Kidney glomerular epithelial cell (primary cell): ENCODE measurements at places on chromosomes 6 and 20.

GRCh38 chr20:63223121-63223825, 7.3 kb upstream of the YTHDF1 start:
- no peak for DNase-seq

GRCh38 chr20:25865715-25866656, 169.3 kb upstream of the ZNF337 start:
- DNase-seq = peak; percentile 30

- DNase-seq = no peak
Observed at GRCh38 chr6:108768166-108768555, 80.1 kb upstream of the ARMC2 start.

- DNase-seq = no peak
Observed at GRCh38 chr6:148855744-148856143, 108.9 kb downstream of the UST start.

GRCh38 chr6:11233673-11234573, 1.5 kb upstream of the NEDD9 start:
- no peak for DNase-seq

DNA sequence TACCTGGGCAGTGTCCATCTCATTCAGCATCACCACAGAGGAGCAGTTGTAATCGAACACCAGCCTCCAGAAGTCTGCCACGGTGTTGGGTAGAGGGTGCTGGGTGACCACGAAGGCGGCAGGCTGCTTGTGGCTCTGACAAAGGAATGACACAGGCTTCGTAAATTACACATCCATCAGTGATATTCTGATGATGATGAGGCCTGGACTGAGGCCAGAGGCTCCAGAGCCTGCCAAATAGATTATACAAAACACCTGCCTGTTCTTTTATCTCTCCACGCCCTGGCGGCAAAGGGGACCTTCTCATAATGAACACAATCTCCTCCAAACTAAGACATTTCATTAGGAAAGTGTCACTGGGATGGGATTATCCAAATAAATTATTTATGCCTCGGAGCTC, 480.2 kb upstream of the CHD6 start:
- no peak for DNase-seq

GRCh38 chr20:45507011-45507820, 8.2 kb downstream of the SPINT3 start:
- DNase-seq = no peak

- no peak for DNase-seq
Observed at GRCh38 chr20:44102582-44102981, 84.4 kb downstream of the JPH2 start.

DNA sequence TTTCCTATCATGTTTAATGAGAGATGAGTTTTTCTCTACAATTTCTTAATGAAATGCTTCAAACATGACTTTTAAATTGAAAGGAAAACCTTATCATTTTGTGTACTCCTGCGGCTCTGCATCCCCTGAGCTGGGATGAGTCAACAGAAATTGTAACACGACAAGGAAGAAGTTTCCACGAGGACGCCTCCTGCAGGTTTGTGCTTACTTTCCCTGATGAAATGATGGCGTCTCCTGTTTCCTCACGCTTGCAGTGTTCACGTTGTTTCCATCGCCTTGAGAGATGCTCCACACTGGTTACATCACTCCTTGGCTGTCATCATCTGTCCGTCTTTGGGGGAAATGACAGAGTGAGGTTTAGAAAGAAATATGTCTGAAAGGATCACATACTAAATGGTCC, 233.7 kb upstream of the ZFP64 start:
- no peak for DNase-seq

DNA sequence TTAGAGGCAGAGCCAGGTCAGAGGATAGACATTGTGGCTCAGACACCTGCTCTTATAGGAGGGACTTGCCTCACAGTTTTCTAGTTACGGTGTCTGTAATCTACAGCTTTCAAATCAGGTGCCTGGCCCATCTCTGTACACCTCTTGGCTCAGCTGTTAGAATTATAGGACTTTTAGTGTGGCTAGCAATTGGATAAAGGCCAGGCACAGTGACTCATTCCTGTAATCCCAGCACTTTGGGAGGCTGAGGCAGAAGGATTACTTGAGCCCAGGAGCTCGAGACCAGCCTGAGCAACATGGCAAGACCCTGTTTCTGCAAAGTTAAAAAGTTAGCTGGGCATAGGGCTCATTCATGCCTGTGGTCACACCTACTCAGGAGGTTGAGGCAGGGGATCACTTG, 20.0 kb downstream of the BRPF3 start:
- no peak for DNase-seq

DNA sequence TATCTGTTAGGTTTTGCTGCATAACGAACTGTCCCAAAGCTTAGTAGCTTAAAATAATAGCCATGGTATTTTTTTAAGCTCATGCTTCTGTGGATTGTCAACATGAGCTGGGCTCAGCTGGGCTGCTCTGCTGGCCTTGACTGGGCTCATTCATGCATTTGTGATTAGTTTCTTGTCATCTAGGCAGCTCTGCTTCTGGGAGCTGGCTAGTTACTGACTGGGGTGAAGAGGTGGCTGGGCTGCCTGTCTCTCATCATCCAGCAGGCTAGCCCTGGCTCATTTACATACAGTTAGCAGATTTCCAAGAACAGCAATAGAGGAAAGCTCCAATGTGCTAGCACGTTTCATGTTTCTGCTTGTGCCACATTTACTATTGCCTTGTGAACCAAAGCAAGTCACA, 165.1 kb upstream of the PCSK2 start:
- no peak for DNase-seq

DNA sequence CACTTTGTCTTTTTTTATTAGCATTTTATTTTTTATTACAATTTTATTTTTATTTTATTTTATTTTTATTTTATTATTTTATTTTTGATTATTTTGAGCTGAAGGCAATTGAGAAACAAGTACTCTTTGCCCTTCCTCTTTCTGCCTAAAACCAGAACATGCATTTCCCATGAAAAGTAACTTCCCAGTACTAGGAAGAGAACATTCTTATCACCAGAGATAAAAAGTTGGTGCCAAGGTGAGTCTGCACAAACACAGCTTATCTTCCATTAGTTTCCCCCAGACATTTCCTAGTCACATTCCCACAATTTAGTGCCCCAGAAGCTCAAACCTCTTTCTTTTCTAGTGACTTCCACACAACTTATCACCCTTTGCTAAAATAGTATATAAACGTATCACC, 84.8 kb downstream of the CD24 start:
- no peak for DNase-seq

- peak; percentile 85 for DNase-seq
Observed at GRCh38 chr6:2952557-2953095, 18.7 kb downstream of the SERPINB6 start.

DNA sequence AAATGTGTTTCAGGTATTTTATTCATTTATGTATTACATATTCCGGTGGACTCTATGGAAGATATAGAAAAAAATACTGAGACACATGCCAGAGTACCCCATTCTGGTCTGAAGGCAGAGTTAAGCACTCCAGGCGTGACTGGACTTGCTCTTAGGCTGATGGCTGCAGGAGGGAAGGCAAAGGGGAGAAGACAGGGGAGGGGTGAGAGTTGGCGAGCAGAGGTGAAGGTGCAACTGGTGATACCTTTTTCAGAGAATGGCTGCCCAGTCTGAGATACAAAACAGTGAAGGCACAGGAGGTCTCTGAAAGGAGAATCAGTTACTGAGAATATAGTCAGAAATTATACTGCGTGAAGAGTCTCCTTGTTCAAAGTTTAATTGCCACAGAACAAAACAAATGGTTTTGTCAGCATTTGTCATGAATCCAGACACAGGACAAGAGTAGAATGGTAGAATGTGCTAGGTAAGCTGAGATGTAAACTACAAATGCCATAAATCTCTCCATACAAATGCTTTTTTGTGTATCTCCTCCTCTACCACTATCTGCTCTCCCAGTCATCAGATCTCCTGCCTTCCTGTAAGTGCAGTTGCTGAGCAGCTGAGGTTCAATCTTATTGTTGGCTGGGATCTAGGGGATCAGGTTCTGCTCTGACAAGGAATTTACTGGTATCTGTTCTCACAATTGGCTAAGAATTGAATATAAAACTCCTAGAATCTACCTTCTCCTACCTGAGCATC, 104.2 kb upstream of the DST start:
- no peak for DNase-seq

DNA sequence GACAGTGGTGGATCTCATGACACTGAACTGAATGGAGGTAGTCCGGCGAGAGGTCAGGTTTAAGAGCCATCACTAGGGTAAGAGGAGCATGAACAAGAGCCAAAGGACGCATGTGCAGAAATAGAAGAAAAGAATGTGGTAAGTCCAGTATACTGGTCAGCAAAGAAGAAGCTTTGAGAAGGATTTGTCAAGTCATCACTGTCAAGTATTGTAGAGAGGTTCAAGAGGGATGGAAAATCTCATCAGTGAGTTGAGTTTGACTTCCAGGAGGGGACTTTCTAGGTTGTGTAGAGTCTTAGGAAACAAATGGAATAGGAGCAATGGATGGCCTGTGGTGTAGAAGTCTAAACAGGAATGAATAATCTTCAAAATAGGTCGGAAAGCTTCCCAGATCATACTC, 161.8 kb downstream of the BTBD3 start:
- no peak for DNase-seq

DNA sequence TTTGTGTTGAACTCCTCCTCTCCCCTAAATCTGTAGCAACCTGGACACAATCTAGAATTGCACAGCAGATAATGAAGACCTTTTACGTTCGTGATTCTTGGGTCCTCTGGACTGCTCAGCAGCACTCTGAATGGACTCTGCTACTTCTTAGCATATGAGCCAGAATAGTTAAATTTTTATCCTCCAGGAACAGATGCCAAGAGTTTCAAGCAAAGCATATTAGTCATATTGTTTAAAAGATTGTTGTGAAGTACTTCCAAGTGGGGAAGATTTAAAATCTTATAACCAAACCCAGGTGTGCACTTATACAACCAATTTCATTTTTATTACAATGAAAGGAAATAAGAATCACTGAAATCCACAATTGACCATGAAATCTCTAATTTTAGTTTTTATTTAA, 118.9 kb upstream of the EXOC2 start:
- DNase-seq = no peak

DNA sequence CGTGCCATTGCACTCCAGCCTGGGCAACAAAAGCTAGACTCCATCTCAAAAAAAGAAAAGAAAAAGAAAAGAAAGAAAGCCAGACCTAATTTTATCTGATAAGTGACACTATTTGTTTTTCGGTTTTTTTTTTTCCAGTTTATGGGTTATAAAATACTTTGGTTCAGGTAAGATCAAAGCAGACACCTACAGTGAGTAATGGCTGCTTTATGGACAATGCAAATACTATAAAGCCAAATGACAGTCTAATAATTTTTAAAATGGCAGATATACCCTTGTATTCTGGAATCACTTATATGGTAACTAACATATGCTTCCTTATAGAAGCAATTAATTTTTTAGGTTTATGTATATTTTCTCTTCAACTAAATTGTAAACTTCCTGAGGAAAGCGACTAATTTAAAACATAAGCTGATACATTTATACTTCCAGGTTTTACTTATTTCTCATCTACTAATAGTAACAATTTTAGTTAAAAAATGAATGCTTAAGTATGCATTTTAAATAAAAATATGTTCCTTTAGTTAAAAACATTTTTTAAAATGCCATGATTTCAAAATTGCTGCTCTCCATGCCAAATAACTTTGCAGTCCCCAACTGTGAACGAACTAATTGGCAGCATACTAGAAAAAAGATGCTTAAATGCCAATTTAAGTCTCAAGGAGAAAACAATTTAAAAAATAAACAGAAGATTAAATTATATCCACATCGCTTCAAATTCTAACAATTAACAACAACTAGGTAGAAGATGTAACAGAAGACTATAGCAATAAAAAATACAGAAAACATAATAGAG, 38.5 kb downstream of the KIAA0319 start:
- DNase-seq = no peak

- no peak for DNase-seq
Observed at GRCh38 chr20:9602847-9603183, 88.4 kb downstream of the LAMP5 start.

GRCh38 chr6:48084201-48084600, 26.8 kb downstream of the PTCHD4 start:
- DNase-seq = no peak

DNA sequence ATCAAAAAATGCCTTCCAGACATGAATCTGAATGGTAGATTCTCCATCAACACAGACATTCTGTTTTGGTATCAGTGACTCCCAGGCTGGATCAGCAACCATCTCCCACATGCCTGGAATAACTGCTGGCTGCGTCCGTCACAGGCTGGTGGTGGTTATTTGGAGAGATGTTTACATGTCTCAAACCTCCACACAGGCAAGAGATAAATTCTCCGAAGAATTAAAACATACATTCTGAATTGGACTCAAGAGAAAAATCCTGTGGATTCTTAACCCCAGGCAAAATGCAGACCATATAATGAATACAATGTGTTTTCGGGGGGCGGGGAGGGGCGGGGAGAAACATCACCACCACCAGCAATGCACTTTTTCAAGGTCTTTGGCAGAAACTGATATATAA, 108.2 kb downstream of the THBS2 start:
- DNase-seq = no peak

GRCh38 chr6:133339543-133340384, 98.6 kb downstream of the EYA4 start:
- DNase-seq = no peak

GRCh38 chr6:93337014-93337413, 82.3 kb downstream of the EPHA7 start:
- peak; percentile 5 for DNase-seq

DNA sequence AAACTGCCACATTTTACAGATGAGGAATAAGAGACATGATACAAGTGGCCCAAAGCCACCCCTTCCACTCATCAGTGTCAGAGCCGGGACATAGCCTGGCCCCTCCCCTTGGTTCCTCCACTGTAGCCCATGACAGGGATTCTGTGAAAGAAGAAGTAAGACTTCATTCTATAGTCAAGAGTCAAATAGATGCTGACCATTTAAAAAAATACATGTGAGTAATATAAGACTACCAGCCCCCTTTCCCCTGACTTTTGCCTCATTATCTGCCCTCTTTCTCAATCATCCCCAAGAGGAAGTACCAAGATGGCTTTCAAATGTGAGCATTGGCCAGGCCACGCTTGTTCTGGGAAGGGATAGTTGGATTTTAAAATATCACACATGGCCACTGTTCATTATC, 57.8 kb upstream of the TAB2 start:
- no peak for DNase-seq
